ENCODE measurements at places on chromosomes 5 and 9.

GRCh38 chr5:1761453-1761755 is 38.2 kb downstream of the MRPL36 start:
- no peak for DNase-seq

- DNase-seq = no peak
Observed at GRCh38 chr9:114263853-114264510, 58.9 kb upstream of the ORM1 start.

- DNase-seq = no peak
Observed at GRCh38 chr5:168353216-168353957, 61.9 kb downstream of the WWC1 start.

- no peak for DNase-seq
Observed at GRCh38 chr5:61186634-61187033, 24.4 kb upstream of the SMIM15 start.

DNA sequence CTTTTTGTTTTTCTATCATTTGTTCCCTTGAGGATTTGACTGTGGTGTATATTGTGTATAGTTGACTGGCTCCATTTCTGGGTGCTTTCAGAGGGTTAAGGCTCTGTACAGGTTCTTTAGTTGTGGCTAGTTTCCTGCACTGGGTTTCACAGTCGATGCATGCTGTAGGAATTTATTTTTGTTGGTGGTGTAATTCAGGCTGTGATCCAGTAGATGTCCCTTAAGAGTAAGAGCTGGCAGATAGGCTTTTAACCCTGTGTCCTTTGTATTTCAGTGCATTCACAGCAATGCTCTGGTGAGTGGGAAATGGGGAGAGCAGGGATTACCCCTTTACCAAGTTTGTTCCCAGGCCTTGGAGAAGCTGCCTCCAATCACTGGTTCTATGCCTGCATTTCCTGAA is 112.9 kb downstream of the SPATA31D1 start:
- no peak for DNase-seq

DNA sequence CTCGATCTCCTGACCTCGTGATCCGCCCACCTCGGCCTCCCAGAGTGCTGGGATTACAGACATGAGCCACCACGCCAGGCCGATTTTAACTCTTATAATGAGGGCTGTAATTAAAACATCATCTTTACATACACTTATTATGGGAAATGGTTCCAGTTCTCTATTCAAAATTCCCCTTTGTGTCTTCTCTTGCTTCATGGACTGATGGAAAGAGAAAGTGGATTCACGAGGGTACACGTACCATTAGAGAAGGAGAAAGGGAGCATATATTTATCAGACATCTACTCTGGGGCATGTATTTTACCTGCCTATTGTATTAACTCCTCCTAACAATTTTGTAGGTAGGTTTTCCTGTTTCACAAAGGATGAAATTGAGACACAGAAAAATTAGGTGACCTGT is 31.1 kb downstream of the PTGS1 start:
- no peak for DNase-seq

- no peak for DNase-seq
Observed at GRCh38 chr5:92081958-92082712, 699.0 kb upstream of the ARRDC3 start.

- no peak for DNase-seq
Observed at GRCh38 chr5:131957721-131958441, 12.4 kb upstream of the MEIKIN start.

GRCh38 chr9:20065796-20066700 is 277.2 kb upstream of the SLC24A2 start:
- no peak for DNase-seq

DNA sequence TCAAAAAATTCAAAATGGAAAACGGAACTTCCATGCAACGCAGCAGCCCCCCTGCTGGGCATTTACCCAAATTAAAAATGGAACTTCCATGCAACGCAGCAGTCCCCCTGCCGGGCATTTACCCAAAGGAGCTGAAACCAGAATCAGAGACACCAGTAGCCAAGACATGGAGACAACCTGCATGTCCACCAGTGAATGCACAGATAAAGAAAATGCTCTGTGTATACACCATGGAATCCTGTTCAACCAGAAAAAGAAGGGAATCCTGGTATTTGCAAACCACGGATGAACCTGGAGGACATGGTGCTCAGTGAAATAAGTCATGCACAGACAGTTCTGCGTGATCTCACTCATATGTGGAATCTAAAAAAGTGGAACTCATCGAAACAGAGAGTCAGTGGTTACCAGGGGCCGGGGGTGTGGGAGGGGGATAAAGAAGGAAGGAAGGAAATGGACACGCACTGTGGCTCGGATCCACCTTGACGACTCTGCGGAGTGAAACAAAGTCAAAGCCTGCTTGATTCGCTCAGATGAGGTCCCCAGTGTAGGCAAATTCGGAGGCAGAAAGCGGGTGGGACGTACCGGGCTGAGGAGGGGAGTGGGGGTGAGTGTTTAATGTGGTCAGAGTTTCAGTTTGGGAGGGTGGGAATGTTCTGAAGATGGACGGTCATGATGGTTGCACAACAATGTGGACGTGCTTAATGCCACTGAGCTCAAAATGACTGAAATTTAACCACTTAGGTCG is 40.2 kb upstream of the EXOC3 start:
- DNase-seq = no peak

GRCh38 chr9:2018162-2018643 is 3.1 kb downstream of the SMARCA2 start:
- DNase-seq = no peak

GRCh38 chr9:109143881-109144562 is 23.0 kb downstream of the FRRS1L start:
- no peak for DNase-seq

DNA sequence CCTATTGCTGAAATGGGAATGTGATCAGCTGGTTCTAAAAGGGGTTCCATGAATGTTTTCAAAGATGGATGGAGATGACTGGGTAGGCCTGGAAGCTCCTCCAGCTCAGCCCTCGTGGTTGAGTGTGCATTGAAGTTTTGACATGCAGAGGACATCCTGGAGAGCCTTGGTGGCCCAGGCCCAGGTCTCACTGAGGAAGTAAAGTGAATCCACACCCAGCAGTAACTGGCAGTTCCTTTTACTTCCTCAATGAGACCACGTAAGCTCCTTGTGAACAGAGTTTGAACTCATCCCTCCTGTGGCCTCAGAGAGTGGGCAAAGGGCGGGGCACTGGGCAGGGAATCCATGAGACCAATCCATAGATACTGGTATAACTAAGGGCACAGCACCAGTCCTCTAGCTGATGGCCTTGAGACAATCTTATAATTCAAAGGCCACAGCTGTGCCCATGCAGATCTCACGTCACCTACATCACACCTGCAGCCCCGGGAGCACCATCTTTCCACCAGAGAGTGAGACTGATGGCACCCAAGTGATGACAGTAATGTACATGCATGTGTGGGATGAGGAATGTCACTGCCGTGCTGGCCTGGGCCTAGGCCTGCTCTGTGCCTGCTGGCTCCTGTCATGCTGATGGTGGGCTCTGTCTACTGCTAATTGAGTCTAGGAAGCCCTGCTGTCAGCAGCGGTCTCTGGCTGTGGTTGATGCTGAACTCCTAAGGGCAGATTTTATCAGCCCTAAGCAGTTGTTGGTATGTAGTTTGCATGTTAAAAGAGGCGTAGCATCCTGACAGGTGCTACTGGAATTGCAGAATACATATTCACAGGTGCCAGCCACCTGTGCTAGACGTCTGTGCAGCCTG is 257.8 kb downstream of the FSTL4 start:
- no peak for DNase-seq

- no peak for DNase-seq
Observed at GRCh38 chr9:6907772-6908381, 150.1 kb downstream of the KDM4C start.

GRCh38 chr5:17666726-17667235 is 32.5 kb downstream of the TAF11L14 start:
- no peak for DNase-seq

DNA sequence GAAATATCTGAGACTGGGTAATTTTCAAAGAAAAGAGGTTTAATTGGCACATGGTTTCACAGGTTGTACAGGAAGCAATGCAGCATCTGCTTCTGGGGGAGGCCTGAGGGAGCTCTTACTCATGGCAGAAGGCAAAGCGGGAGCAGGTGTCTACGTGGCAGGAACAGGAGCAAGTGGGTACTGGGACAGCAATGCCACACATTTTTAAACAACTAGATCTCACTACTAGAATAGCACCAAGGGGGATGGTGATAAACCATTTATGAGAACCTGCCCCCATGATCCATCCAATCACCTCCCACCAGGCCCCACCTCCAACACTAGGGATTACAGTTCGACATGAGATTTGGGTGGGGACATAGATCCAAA is 47.6 kb upstream of the HOMER1 start:
- no peak for DNase-seq

DNA sequence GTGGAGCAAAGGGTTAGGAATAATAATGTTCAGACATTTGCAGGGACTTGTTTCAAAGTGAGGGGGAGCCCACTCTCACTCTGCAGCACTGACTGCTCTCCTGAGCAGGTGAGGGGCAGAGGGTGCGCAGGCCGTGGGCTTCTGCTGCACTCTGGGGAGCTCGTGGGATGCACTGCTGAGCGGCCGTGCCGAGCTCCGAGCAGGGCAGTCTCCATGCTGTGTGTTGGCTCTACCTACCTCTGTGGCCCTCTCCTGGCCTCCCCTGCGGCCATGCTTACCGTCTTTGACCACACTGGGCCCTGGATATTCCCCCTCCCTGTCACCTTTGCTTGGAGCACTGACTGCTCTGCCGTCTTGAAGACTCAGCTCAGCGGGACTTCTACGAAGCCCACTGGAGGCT is 33.7 kb downstream of the CRB2 start:
- DNase-seq = no peak

- DNase-seq = no peak
Observed at GRCh38 chr9:100134731-100135130, 35.7 kb downstream of the INVS start.

GRCh38 chr5:89662499-89662898 is 747.1 kb downstream of the CETN3 start:
- DNase-seq = no peak

DNA sequence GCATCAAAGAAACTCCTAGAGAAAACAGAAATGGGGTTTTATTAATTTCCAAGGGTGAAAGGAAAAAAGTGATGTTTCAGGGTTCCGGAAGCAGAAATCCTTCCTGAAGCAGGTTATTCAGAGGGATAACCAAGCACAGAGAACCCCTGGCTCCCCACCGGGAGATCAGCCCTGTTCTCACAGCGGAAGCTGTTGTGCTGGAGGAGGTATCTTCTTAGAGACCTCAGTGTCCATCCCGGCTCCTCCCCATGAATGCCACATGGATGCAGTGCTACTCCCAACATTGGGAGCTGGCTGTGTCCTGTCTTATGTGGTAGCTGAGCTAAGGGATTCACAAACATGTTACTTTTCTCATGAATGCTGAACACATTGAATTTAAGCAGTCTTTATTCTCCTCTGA is 80.9 kb upstream of the IRX2 start:
- DNase-seq = no peak

GRCh38 chr5:109329333-109330237 is 80.2 kb downstream of the PJA2 start:
- DNase-seq = no peak

GRCh38 chr5:10151656-10152055 is 98.0 kb downstream of the ATPSCKMT start:
- DNase-seq = no peak

DNA sequence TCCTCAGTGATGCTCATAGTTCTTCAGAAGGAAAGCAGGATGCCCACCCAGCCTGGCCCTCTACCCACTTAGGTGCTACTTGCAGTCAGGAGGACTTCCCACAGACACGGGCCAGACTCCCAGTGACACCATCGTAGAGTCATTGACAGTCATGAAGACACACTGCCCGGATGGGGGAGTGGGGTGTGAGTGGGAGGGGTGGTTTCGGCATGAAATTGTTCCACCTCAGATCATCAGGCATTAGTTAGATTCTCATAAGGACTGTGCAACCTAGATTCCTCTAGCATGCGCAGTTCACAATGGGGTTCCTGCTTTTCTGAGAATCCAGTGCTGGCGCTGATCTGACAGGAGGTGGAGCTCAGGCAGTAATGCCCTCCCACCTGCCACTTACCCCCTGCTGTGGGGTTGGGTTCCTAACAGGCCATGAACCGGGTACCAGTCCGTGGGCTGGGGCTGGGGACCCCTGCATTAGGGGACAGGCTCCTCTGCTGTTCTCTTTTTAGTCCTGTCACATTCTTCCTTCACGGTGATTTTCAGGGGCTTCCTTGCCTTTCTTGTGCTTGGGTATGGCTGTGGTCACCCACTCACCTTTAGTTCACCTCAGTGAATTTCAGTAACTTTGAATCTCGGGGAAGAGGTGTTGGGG is 88.2 kb upstream of the ANKRD55 start:
- no peak for DNase-seq

DNA sequence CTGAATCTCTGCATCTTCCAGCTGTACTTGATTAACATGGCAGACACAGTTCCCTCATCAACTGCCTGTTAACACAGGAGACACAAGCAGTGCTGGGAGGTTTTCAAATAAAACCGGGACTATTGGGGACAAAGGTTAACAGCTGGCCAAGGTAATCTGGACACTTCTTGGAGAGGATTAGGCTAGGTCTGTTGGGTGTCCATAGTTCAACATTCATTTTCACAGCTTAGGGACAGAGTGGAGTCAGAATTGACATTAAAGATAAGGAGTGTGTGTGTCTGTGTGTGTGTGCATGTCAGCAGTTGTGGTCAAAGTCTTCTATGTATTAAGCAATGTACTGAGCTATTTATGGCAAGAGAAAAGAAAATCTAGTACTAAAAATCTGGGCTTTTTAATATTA is 216.2 kb downstream of the MED10 start:
- DNase-seq = no peak

- no peak for DNase-seq
Observed at GRCh38 chr5:14331386-14331781, 188.2 kb downstream of the TRIO start.

DNA sequence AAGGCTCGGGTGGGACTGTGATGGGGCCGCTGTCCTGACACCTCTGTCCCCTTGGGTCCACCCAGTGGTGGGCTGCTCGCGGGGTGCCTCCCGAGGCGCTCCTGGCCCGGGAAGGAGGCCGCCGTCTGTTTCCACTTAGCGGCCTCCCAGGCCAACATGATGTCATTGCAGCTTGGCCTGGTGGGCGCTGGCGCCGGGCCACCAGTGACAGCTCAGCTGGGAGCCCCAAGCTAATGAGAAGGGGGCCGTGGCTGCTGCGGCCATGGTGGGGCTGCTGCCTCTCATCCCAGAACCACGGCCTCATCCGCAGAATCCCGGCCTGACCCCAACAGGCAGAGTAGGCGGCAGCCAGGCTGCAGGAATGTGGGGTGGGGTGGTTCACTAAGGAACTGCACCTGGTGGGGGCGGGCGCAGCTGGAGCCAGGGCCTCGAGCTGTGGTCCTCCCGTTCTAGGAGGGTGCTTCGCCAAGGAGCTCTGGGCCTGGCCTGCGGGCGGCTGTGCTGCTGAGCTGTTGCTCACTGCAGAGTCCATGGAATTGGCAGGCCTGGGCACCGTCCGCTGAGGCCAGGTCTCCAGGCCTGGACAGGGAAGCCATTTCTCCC is 123.5 kb upstream of the COL5A1 start:
- DNase-seq = no peak

DNA sequence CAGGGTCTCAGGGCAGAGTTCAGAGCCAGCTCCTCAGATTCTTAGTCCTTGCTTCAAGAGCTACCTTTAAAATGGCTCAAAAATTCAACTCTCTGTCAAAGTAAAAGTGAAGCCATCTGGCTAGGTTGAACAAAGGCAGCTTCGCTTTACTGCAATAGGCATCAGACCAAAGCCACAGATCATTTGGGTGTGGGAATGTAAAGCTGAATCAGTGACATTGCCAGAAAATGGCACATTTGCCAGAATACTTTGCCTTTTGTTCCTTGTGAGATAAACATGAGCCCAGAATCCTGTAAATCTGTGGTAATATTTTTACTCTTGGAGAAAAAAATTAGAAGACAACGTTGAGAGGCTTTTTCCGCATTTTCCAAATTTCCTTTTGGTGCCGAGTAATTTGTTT is 210.5 kb downstream of the PALM2AKAP2 start:
- no peak for DNase-seq

Data from activated CD8-positive, alpha-beta memory T cell treated with anti-CD3 and anti-CD28 coated beads for 1 hour (primary cell).